Lower lobe of right lung (tissue), 2 donors: ENCODE measurements at places on chromosomes 4 and X. TPM values are rescaled to one million over a fixed set of nuclear protein-coding genes. Genes with fewer than 3 reads are reported as not detected.

DNA sequence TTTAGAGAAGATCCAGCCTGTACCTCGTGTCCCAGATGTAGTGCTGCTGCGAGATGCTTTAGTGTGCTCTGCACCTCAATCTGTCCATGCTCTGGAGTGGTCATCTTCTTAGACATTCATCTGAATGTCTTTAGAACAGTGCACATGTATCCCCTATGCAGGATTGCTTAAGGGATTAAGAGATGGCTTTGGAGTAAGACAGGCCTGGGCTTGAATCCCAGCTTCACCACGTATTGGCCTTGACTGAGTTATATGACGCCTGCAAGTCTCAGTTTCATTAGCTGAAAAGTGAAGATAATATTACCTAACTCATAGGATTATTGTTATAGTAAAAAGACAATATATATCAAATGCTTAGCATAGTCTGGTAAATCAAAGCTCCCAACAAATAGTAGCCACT lies 98.3 kb downstream of the NFKB1 start:
- peaks cover 100% of the 10 kb centered on the region for H3K36me3 ChIP-seq
- no peaks in the 10 kb centered on the region for H3K27me3 ChIP-seq
- H3K4me1 ChIP-seq = peaks cover 18% of the 10 kb centered on the region
- no peak overlapping the region for H3K4me3 ChIP-seq
- DNase-seq = no peak
- no peak overlapping the region for H3K27ac ChIP-seq

DNA sequence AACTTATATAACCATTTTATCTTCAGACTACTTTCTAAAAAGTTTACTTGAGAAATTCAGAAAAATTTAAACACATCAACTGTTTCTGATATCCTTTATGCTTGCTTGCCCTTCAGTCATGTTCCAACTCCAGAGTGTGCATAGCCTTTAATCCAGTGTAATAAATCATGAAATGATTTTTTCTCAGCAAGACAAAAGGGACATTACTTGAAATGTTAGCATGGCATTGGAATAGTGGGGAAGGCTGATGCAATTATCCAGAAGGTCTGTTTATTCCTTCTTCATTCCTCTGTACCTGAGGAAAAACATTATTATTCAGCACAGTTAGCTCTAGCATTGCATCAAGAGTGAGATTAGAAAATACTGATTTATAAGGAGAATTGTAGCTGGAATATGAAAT lies 209.9 kb downstream of the SLC7A11 start:
- no peaks in the 10 kb centered on the region for H3K36me3 ChIP-seq
- H3K4me3 ChIP-seq = no peak overlapping the region
- H3K27me3 ChIP-seq = no peaks in the 10 kb centered on the region
- DNase-seq = no peak

GRCh38 chr4:158818560-158819140 lies 49.8 kb downstream of the FNIP2 start:
- H3K27ac ChIP-seq = no peak overlapping the region
- no peaks in the 10 kb centered on the region for H3K27me3 ChIP-seq
- no peaks in the 10 kb centered on the region for H3K36me3 ChIP-seq
- H3K4me1 ChIP-seq = peaks cover 88% of the 10 kb centered on the region
- no peak for DNase-seq

- peaks cover 3% of the 10 kb centered on the region for H3K4me1 ChIP-seq
- no peak overlapping the region for H3K4me3 ChIP-seq
- DNase-seq = no peak
- H3K27me3 ChIP-seq = no peaks in the 10 kb centered on the region
- no peaks in the 10 kb centered on the region for H3K36me3 ChIP-seq
Observed at GRCh38 chrX:46577221-46578005, 3.8 kb downstream of the CHST7 start.

DNA sequence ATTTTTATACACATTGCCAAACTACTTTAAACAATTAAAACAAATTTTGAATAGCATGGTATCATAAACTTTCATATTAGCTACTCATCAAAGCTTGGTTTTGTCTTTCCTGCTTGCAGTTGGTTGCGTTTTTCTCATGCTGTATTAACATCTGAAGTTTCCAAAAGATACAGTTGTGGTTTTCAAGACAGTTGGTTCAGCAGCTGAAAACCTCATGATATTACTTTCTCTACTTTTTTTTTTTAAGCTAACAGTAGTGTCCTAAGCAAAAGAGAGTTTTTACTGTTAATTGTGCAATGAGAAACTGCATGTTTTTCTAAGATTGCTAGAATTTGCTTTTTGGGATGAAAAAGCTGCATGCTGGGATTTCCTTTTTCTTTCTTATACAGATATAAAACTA lies 15.2 kb downstream of the RUFY3 start:
- H3K4me1 ChIP-seq = peaks cover 29% of the 10 kb centered on the region

- no peak overlapping the region for H3K4me3 ChIP-seq
- H3K27ac ChIP-seq = no peak overlapping the region
- no peak for DNase-seq
- no peaks in the 10 kb centered on the region for H3K4me1 ChIP-seq
- no peaks in the 10 kb centered on the region for H3K36me3 ChIP-seq
Observed at GRCh38 chr4:182432819-182433218, 189.6 kb downstream of the TENM3 start.

GRCh38 chr4:102301167-102301566 lies 44.1 kb downstream of the SLC39A8 start:
- H3K27ac ChIP-seq = no peak overlapping the region
- no peak overlapping the region for H3K4me3 ChIP-seq
- DNase-seq = no peak

- no peak for DNase-seq
- H3K4me3 ChIP-seq = no peak overlapping the region
- H3K27me3 ChIP-seq = no peaks in the 10 kb centered on the region
- H3K36me3 ChIP-seq = no peaks in the 10 kb centered on the region
- H3K4me1 ChIP-seq = no peaks in the 10 kb centered on the region
- no peak overlapping the region for H3K27ac ChIP-seq
Observed at GRCh38 chr4:144689125-144689524, 43.2 kb downstream of the HHIP start.

GRCh38 chr4:48073567-48074103 lies 57.1 kb downstream of the NIPAL1 start:
- no peaks in the 10 kb centered on the region for H3K4me1 ChIP-seq
- no peaks in the 10 kb centered on the region for H3K27me3 ChIP-seq
- H3K27ac ChIP-seq = no peak overlapping the region
- no peak for DNase-seq
- H3K36me3 ChIP-seq = no peaks in the 10 kb centered on the region

DNA sequence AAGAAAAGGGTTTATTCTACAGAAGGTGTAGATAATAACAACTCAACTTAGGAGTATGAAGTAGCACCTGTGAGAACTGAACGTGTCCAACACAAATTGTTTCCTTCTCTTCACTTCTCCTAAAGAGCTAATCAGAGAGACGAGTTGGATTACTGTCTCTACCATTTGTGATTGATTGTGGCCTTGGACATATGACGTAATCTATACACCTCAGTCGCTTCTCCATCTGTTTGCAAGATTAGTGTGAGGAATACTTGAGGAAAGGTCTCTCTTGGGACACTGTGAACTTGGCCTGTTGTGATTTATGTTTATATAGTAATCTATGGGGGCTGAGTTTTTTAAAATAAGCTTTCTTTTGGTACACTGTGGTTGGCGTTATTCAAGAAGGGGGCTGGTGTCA lies 182.0 kb downstream of the ZNF330 start:
- no peak overlapping the region for H3K27ac ChIP-seq
- no peaks in the 10 kb centered on the region for H3K36me3 ChIP-seq
- no peaks in the 10 kb centered on the region for H3K4me1 ChIP-seq
- DNase-seq = no peak
- no peaks in the 10 kb centered on the region for H3K27me3 ChIP-seq

DNA sequence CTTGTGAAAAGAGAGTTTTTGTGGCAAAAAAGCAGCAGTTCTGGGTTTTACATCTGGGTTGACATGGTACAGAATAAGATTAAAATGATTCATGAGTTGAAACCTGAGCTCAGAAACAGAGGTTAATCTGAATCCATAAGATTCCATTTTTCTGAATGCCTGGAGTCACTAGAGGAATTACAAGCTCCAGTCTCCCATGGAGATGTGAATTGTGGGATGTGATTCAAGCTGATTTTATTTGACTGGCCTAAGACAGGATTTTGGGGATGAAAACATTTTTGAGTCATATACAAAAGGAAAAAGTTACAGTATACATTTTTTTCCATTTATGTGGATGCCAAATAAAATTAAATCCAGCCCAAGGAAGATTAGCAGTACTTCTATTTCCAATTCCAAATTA lies 161.1 kb downstream of the RBM46 start:
- H3K27me3 ChIP-seq = peaks cover 4% of the 10 kb centered on the region
- no peak overlapping the region for H3K4me3 ChIP-seq
- DNase-seq = no peak

The STAP1 gene
- 3.4 TPM for total RNA-seq

The SSX1 gene
- total RNA-seq = not detected
